ENCODE measurements at places on chromosomes 11 and 22. TPM values are rescaled to one million over a fixed set of nuclear protein-coding genes. Genes with fewer than 3 reads are reported as not detected.

OR4D10 gene
- not detected for total RNA-seq

CYTH4 gene
- 0.13 TPM for total RNA-seq

SPA17 gene
- 3.5 TPM for total RNA-seq

GPR83 gene
- under 0.01 TPM for total RNA-seq

LMF2 gene
- total RNA-seq, result 18.4 TPM

TRIM49 gene
- total RNA-seq, result not detected

DGCR6 gene
- 0.25 TPM for total RNA-seq

MS4A8 gene
- total RNA-seq, result not detected

EMID1 gene
- 15.9 TPM for total RNA-seq

TPBGL gene
- total RNA-seq, result 0.13 TPM

PAMR1 gene
- total RNA-seq, result under 0.01 TPM

NTM gene
- not detected for total RNA-seq

ABCC8 gene
- total RNA-seq, result not detected

CHRM1 gene
- total RNA-seq, result not detected

MRGPRX3 gene
- total RNA-seq, result 0.51 TPM

MED19 gene
- 11.5 TPM for total RNA-seq

MRTFA gene
- total RNA-seq, result 12.8 TPM

OR51B2 gene
- not detected for total RNA-seq

CARD18 gene
- total RNA-seq, result not detected

DEUP1 gene
- total RNA-seq, result not detected

MS4A4A gene
- not detected for total RNA-seq

NXPE2 gene
- total RNA-seq, result not detected

CDC42EP2 gene
- total RNA-seq, result 6.4 TPM

NF2 gene
- total RNA-seq, result 43.8 TPM

ASPHD2 gene
- total RNA-seq, result 2.0 TPM

TSPAN18 gene
- 26.3 TPM for total RNA-seq

RIBC2 gene
- total RNA-seq, result 0.39 TPM

BIK gene
- total RNA-seq, result 1.4 TPM

BMAL1 gene
- total RNA-seq, result 9.6 TPM

LIPT2 gene
- 4.5 TPM for total RNA-seq

MFRP gene
- not detected for total RNA-seq

NPAS4 gene
- total RNA-seq, result not detected

CDC45 gene
- total RNA-seq, result 8.2 TPM

XKR3 gene
- not detected for total RNA-seq

HPX gene
- total RNA-seq, result 0.25 TPM

PARVG gene
- 0.25 TPM for total RNA-seq

SEC14L3 gene
- total RNA-seq, result not detected

DKK3 gene
- total RNA-seq, result 581 TPM

OR52N4 gene
- total RNA-seq, result not detected

APOBEC3B gene
- 0.76 TPM for total RNA-seq

PANX3 gene
- total RNA-seq, result not detected

LRRC32 gene
- 20.9 TPM for total RNA-seq

IGF2 gene
- total RNA-seq, result 22.0 TPM

TYR gene
- not detected for total RNA-seq

SLC5A1 gene
- total RNA-seq, result under 0.01 TPM

ARVCF gene
- total RNA-seq, result 81.3 TPM
